ENCODE measurements at places on chromosomes 5 and 9.

DNA sequence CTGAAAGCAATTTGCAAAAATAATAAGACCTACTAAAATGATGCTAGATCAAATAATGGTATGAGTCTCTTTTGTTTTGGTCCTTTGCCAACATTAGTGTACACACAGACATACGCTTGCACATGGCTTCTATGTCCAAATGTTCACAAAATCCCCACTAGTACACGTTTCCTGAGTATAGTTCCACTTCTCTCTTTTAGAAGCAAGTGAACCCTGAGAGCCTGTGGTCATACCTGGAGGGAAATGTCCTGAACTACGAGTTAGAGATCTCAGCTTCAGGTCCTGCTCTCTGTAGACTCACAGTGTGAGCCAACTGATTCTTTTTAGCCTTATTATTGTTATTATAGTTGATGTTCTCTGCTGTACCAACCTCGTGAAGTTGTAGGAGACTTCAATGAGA lies 47.3 kb upstream of the ACTBL2 start:
- no peak for DNase-seq

DNA sequence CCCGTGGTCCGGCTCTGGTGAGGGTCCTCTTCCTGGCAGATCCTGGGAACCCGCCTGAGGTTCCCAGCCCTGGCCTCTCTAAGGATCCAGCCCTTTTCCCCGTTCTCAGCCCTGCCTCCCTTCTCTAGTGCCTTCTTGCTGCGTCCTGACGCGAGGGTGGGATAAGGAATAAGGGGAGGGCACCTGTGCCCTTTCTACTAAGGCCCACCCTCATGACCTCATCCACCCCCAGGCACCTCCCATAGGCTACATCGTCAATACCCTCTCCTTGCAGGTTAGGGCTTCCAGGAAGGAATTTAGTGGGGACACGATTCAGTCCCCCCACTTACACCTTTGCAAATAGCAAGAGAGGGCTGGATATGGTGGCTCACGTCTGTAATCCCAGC lies 10.7 kb upstream of the DIPK1B start:
- DNase-seq, result no peak

GRCh38 chr5:138032028-138032571 lies 779 bp downstream of the FAM13B start:
- DNase-seq, result no peak

- no peak for DNase-seq
Measured at GRCh38 chr5:150781706-150782614, 3.4 kb downstream of the SMIM3 start.

DNA sequence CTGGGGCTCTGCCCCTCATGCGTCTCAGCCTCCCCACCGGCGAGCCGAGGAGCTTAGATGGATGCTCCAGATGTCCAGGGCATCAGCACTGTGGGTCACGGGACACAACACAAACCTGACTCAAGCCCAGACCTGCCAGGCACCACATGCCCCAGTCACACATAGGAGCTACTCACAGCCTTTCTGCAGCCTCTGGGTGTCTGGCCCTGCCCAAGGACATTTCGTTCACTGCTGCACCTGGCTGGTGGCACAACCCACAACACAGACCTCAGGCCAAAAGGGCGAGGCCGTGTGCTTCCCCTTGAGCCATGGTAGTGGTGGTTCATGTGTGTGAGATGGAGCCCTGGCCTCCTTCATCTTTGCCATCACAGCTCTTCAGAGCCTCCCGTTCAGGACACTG lies 89.6 kb upstream of the FCN2 start:
- no peak for DNase-seq

DNA sequence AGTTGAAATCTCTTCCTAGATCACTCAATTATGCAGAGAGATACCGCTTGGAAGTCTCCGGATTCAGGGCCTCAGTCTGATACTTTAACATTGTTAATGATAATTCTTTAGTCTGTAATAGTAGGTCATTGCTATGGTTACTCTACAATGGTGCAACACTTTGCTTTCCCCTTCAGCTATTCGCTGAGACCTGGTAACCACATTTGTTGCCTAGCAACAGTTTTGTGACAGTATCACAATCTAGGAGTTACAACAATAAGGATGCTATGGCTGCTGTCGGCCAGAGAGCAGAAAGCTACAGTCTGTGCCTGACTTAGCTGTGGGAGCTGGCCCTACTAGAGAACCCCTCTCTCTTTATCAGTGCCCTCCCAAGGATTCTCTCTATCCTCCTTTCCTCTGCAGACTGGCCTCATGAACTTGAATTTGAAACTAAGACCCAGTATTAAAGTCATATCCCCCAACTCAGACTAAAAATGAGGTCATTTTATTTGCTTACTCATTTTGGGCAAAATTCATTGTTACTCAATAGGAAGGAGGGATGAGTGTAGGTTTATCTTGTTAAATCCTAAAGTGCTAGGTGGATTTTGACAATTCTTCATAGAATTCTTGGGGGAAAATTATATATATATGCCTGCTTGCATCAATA lies 39.3 kb downstream of the NR2F1 start:
- DNase-seq, result no peak

- no peak for DNase-seq
Measured at GRCh38 chr9:18791074-18791473, 241.9 kb downstream of the SAXO1 start.

- peak; percentile 52 for DNase-seq
Measured at GRCh38 chr9:86353655-86354010, 577 bp downstream of the TUT7 start.

GRCh38 chr9:36144309-36145232 lies 8.0 kb downstream of the GLIPR2 start:
- no peak for DNase-seq

GRCh38 chr5:91898019-91898418 lies 514.9 kb upstream of the ARRDC3 start:
- no peak for DNase-seq

DNA sequence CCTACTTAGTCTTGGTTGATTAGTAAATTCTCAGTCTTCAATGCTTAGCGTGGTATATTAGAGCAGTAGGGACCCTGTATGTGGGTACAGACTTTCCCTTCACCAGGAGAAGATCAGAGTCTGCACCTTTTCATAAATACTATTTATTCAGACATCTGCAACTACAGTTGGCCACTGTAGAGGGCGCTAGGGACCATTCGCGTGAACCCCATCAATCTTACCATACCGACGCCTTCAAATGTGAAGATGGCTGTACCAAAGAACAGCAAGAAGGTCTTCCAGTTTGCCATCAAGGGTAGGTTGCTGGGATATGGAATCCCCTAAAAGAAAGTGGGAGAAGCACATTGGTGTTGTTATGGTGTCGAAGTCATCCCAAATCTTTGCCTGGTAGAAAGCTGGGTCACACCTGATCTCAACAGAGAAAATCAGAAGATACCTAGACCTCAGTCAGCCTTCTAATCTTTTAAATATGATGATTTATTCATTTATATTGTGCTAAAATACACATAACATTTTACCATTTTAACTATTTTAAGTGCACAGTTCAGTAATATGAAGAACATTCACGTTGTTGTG lies 19.1 kb downstream of the SLC36A3 start:
- DNase-seq, result peak; percentile 30

DNA sequence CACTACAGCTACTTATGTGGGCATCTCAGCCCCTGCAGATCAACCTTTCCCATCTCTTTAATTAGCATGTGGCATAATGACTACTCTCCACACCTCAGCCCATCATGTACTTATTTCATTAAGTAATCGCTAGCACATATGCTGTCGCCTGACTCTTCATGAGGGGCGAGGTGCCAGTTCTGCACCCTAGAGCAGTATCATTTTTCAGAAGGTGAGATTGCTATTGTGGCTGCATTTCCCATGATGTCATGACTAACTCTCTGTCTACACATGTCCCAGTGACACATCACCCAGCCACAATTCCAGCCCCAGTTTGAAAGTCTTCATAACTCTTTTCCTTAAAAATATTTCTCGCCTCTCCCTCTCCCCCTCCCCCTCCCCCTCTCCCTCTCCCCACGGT lies 7.6 kb upstream of the F2RL1 start:
- DNase-seq, result no peak

DNA sequence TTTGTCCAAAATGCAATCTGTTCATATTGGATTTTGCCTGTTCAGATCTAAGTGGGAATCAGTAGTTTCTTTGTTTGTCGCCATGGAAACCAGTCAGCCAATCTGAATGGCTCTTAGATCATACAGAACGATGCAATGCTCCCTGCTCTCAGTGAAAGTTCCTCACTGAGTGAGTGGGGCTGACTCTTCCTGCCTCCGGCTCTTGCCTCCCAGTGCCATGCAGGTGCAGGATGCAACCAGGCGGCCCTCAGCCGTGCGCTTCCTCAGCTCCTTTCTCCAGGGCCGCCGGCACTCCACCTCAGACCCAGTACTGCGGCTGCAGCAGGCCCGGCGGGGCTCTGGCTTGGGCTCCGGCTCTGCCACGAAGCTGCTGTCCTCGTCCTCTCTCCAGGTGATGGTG lies at the start of gene PTPDC1:
Gene PTPDC1, plus strand, starts transcription at position 151 of the 400 bp plus-strand sequence. Its CDS starts 67 bp downstream, at position 218.
- no peak for DNase-seq

DNA sequence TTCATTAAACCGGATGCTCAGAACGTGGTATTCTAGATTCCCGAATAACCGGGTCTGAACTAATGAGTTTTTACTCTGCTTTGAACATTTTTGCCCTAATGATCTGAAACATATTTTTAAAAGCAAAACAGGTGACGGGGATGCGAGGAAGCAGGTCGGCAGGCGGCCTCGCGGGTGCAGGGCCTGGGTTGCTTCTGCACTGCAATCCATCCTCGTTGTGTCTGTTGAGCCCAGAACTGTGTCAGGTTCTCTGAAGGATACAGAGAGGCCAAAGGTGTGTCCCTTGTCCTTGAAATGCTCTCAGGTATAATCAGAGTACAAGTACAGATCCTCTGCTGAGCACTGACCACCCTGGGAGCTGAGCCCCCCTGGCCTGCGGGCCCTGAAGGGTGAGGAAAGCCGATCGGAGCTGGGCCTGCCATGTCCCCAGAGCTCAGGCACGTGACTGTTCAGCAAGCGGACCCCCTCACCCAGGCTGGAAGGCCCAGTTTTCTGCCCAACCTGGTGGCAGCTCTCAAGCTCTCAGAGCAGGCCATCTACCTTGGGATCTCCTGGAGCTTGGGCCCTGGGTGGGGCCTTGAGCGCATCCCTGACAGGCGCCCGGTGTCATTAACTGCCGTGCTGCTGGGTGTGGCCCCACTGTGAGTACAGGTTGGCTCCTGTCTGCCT lies 151.8 kb downstream of the OLFM1 start:
- DNase-seq, result no peak

- no peak for DNase-seq
Measured at GRCh38 chr9:8872802-8873201, 1073.2 kb upstream of the DMAC1 start.

GRCh38 chr5:84688566-84688965 lies 303.9 kb upstream of the EDIL3 start:
- no peak for DNase-seq

DNA sequence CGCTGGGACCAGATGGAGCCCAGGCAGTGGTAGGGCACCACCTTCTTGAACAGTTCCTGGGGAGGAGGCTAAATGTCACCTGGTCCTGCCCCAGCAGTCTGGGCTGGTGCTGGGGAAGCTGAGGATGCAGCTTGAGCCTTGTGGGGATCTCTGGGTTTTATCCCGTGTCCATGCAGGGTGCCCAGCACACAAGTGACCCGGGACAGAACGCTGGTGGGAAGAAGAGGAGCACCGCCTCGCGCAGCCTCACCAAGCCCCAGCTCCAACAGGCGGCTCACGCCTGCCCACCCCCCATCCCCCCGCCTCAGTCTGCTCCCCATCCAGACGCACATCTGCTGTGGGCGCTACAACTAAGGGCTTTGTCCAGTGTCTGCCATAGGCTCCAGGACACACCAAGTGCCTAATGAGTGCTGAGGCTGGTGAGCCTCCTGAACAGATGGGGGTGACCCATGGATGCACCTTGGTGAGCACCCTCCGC lies 13.8 kb downstream of the RALGDS start:
- DNase-seq, result no peak

- DNase-seq, result no peak
Measured at GRCh38 chr9:127856729-127857116, 2.3 kb upstream of the ENG start.

DNA sequence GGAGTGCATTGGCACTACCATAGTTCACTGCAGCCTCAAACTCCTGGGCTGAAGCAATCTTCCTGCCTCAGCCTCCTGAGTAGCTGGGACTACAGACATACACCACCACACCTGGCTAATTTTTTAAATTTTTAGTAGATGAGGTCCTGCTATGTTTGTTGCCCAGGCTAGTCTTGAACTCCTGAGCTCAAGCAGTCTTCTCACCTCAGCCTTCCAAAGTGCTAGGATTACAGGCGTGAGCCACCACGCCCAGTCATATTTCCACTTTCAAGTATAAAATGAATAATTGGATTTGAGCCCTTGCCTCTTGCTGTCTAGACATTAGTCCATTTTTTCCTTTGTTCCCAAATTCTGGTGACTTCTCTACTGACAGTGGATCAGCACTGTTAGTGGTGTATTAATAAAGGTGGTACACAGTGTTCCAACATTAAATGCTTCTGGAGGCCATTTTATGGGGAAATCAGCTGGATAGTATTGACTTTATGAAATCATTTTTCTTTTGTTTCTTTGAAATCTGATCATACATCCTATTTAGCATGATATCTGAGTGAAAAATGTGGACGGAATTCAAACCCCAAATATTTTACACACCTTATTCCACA lies 15.9 kb downstream of the ATP6V0E1 start:
- no peak for DNase-seq

Data from stimulated activated CD8-positive, alpha-beta memory T cell treated with anti-CD3 and anti-CD28 coated beads, Interleukin-4, amount 100 ng/mL, for 48 hours (primary cell).